Caki2 (cell line): ENCODE measurements at places on chromosomes 2 and 18. TPM values are rescaled to one million over a fixed set of nuclear protein-coding genes. Genes with fewer than 3 reads are reported as not detected.

DNA sequence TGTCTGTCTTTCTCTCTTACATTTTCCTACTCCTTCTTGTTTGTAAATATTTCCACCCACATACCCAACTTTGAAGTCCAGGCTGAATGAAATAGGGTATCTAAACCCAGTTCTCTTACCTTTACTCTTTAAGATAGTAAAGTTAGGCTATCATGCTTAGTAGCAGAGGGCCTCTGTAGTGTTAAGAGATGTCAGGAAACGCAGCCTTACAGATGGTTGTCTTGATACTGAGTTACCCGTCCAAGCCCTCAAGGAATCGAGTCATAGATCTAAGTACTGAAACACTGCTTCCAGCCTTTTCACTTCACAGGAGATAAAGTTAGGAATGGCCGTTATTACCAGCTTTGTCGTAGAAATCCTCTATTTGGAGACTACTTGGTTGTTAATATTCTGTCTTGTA, 24.3 kb downstream of the MRPS9 start:
- no peak for DNase-seq

DNA sequence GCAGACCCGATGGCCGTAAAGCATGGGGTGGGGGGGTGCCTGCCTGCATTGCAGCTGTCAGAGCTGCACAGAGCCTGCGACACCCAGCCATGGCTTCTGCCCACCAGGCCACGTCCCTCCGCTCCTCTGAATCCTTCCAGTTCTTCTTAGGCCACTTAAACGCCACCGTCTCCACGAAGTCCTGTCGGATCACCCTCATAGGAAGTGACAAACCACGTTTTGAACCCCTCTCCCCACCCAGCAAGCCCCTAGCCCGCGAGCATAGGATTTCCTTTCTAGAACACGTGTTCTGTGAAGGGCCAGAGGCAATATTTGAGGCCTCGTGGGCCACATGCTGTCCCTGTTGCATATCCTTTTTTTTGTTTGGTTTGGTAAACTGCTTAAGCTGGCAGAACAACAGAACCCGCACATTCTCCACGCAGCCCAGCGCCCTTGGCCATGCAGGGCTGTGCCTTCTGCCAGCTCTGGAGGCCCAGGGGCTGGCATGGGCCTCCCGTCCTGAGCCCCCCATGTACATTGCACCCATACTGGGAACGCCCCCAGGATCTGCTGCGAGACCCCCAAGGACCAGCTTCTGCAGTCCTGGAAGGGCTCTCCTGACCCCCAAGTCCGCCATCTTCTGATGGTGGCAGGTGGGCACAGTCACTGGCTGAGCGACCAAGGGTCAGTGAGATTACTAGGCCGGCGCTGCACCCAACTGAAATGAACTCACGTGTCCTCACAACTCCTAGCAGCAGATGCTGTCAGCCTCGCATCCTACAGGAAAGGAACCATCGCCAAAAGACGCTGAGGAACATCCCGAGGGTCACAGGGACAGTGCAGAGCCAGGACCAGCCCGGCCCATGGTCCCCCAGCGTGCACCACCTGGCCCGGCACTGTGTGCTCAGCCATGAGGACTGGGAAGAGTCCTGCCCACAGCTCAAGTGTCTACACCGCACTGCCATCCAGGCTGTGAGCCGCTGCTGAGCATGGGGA, 35.1 kb downstream of the ADI1 start:
- no peak for DNase-seq

GRCh38 chr2:55914786-55915185, 8.8 kb downstream of the EFEMP1 start:
- DNase-seq = no peak

DNA sequence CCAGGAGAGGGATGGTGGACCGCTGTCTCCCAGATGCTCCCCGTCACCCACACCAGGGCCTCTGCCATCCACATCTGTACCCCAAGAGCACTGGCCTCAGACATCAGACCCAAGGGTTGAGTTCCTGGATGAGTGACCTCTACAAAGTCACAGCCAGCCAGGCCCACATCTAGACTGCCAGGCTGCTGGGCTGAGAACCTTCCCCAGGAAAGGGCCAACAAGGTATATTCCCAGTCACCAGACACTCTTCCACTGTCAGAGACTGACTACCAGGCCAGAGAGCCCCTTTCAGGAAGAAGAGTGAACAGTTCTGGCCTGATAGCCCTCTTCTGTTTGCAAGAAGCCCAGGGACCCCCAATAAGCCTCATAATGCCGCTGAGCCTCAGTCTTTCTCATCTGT, 44.3 kb downstream of the C1QL2 start:
- no peak for DNase-seq

GRCh38 chr2:217789003-217789735, 213.6 kb downstream of the TNS1 start:
- peak; percentile 50 for DNase-seq

- no peak for DNase-seq
Observed at GRCh38 chr2:21404827-21405625, 281.3 kb downstream of the TDRD15 start.

- DNase-seq = no peak
Observed at GRCh38 chr2:100426384-100426720, 8.9 kb upstream of the CHST10 start.

DNA sequence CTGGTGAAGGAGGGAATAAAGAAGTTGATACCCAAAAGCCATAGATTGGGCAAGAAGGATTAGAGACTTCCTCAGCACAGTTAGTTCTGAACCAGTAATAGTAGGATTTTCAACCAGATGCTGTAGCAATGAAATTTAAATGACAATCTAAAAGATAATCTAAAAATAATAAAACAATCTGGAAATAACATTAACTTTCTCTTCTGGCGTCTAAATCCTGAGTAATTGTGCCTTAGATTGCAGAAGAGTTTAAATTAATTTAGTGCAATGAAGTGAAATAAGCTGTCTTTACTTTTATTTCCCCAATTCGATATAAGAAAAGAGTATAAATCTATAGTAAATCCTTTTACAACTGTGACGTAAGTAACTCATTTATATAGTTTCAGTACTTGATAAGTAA, 186.8 kb upstream of the DOK6 start:
- no peak for DNase-seq

DNA sequence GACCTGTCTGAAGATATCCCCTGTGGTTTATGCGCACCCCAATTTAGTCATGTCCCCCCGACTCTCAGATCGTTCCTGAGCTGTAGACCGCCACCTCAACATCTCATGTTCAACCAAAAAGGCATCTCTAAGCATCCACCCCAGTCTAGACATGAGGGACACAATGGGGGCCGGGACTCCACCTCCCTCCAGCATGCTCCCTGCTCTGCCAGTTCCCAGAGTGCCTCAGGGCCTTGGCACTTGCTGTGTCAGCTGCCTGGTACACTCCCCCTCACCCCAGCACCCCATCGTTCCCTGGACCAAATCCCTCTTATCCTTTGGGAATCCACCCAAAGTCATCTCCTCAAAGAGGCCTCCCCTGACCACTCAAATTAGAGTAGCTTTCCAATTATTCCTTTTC, 22.2 kb downstream of the TNS1 start:
- DNase-seq = no peak

DNA sequence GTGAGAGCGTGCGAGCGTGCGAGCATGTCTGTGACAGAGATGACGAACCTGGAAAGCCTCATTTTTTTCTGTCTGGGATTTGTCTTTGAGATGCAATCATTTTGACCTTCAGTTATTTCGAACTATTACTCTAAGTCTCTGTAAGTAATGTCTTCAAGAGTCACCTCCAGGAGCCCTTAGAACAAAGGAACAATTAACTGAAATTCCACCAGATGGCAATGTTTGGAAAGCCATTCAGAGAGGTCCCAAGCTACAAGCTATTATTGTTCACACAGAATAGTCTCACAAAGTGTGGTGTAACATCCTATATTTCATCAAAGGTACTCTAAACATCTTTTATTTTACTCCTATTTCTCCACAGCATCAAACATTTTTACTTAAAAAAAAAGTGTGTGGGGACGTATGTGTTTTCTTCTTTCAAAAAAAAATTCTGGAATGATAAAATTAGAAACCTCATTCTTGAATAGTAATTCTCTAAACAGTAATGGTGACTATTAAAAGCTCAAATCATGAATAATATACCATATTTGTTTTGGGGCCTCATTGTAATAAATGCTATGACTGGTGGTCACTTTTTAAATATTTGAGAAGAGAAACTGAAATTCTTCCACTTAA, 35.1 kb upstream of the MAPRE2 start:
- DNase-seq = peak; percentile 35

DNA sequence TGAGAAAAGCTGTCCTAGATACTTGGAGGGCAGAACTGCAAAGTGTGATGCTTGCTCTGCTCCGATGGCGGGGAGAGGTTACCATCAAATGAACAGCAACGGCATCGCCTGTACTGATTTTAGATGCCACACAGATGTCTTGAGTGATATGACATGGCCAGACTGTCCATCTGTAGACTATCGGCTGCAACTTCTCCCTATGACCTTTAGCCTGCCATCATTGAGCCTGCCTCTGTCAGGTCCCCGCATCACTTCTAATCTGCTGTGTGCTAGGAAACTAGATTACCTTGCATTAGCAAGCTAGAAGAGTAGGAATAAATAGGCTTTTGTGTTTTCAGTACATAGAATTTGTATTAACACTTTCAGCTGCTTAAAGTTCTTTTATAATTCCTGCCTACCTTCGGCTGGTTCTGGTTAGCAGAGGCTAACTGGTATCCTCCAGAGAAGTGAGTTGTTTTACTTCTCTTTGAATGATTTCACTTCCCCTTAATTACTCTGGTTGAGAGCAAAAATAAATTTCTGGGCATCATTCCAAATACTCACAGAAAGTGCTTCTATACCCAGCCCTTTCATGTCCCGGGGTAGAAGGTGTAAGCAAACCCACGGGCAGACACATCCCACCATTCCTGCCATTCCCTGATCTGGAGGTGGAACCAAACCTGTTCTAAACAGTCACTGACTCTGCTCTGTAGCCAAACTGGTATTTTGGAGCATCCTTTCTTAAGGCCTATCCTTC, 24.0 kb downstream of the GAREM2 start:
- no peak for DNase-seq

- no peak for DNase-seq
Observed at GRCh38 chr2:120929829-120930228, 194.2 kb downstream of the GLI2 start.

DNA sequence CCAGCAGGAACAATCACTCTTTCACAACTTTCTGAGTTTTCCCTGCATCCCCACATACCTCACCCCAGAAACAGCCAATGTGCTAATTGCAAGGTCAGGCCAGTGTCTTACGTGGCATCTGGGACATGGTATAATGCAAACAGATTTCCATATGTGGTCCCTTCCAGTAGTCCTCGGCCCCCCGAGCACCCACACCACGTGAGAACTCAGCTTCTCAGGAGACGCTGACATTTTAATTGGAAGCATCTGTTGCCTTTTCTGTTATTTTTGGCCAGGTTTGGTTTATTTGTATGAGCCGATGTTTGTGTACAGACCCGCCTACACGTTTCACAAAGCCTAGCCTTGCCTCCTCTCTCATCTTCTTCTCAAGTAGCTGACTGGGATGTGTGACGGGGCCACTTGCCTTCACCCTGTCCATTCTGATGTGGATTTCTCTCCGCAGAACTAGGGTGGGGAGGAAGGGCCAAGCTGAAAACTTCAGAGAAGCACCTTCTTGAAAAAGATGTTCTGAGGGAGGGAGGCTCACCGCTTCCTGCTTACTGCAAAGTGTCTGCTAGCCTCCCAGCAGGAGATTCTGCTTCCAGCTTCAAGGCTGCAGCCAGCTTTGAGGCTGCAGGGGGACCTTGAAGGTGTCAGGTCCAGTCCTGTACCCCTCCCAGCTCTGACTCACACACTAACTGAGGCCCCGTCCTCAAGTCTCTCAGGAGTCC, 109.6 kb upstream of the SLC14A2 start:
- no peak for DNase-seq

GRCh38 chr18:23151414-23152099, 16.3 kb downstream of the CABLES1 start:
- no peak for DNase-seq

DNA sequence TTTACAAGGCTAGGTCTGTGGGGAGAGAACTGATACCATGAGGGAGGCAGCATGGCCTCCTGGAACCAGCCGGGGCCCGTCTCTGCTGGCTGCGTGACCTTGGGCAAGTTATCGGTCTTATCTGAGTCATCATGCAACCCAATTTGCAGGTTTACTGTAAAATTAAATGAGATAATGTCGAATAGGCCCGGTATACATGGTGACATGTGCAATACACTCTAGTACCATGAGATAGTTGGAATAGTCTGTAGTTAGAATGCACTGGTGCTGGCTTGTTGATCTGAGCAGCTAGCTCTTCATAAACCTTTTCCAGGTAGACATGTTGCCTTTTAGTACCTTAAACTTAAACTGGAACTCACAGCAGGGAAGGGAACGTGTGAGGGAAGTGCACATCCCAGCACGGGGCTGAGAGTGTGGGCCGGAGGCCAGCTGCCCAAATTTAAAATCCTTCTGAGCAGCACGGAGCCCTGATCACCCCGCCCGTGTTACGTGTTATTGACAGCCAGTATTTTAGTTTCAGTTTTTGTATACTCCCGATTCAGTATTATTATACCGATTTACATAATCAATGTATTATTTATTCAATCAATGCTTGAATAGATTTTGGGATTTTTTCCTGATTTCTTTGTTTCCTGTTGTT, 72.4 kb upstream of the HS6ST1 start:
- no peak for DNase-seq

- no peak for DNase-seq
Observed at GRCh38 chr2:27735263-27735904, 36.1 kb upstream of the MRPL33 start.

DNA sequence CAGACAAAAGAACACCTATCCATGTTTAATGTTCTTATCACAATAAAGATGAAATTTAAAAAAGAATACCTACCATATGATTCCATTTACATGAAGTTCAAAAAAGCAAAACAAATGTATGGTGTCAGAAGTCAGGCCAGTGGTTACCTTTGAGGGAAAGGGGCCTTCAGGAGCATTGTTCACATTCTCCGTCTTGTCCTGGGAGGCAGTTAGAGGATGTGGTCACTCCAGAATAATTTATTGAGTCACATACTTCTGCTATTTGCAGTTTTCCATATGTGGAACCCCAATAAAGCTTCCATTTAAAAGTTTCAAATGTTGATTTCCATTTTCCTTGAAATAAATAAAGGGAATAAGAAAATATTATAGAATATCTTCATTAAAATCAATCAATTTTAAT, 41.6 kb upstream of the POU3F3 start:
- no peak for DNase-seq

GRCh38 chr2:25552318-25552717, 121.1 kb downstream of the DTNB start:
- no peak for DNase-seq

- DNase-seq = no peak
Observed at GRCh38 chr2:229660951-229661350, 53.4 kb downstream of the DNER start.

- DNase-seq = no peak
Observed at GRCh38 chr2:239118675-239119211, 270.9 kb downstream of the TWIST2 start.

GRCh38 chr2:65313126-65313953, 85.7 kb downstream of the ACTR2 start:
- DNase-seq = no peak

Gene RAB27B
- 0.49 and 1.5 TPM in 2 replicates for total RNA-seq

Gene UBE2F
- 36.6 and 80.4 TPM in 2 replicates for total RNA-seq

Gene C2orf66
- total RNA-seq = not detected in 2 replicates

Gene DCC
- not detected in 2 replicates for total RNA-seq

Gene LIMS2
- not detected in 2 replicates for total RNA-seq

Gene TMEM37
- 0.10 and 3.5 TPM in 2 replicates for total RNA-seq

Gene ANKRD23
- 1.3 and 9.4 TPM in 2 replicates for total RNA-seq

Gene AOX1
- 0.14 TPM in 1 of 2 replicates, not detected in the other for total RNA-seq

Gene PJVK
- total RNA-seq = 0.64 and 4.7 TPM in 2 replicates

Gene TACR1
- total RNA-seq = not detected in 2 replicates
